ENCODE measurements at places on chromosomes 7 and 10. TPM values are rescaled to one million over a fixed set of nuclear protein-coding genes. Genes with fewer than 3 reads are reported as not detected.

The HMX2 gene
- not detected for total RNA-seq

The OR6B1 gene
- not detected for total RNA-seq

The GATAD1 gene
- 30.2 TPM for total RNA-seq

The GPR26 gene
- not detected for total RNA-seq

The ADRB1 gene
- total RNA-seq = not detected

The SAMD9 gene
- 22.2 TPM for total RNA-seq

The SMIM30 gene
- 69.6 TPM for total RNA-seq

The CFAP69 gene
- total RNA-seq = 6.1 TPM

The SLC26A4 gene
- total RNA-seq = 0.24 TPM

The UNCX gene
- 0.12 TPM for total RNA-seq

The CYP3A7 gene
- not detected for total RNA-seq

The CDC14C gene
- total RNA-seq = 0.16 TPM

The STRIP2 gene
- 1.5 TPM for total RNA-seq

The TFPI2 gene
- 1.9 TPM for total RNA-seq

The CACNB2 gene
- total RNA-seq = 0.73 TPM

The MET gene
- total RNA-seq = 33.5 TPM

The DEPP1 gene
- total RNA-seq = 35.7 TPM

The ZNF277 gene
- total RNA-seq = 39.3 TPM

The FAM53B gene
- total RNA-seq = 15.3 TPM

The CNPY1 gene
- not detected for total RNA-seq

The GHRHR gene
- not detected for total RNA-seq

The TRIM73 gene
- 0.24 TPM for total RNA-seq

The ZSWIM8 gene
- total RNA-seq = 102 TPM

The PLXNA4 gene
- total RNA-seq = 2.8 TPM

The NRAP gene
- total RNA-seq = not detected

Measured in hair follicle dermal papilla cell (primary cell).